GM10248 (cell line): ENCODE measurements at places on chromosomes 16 and 17.

DNA sequence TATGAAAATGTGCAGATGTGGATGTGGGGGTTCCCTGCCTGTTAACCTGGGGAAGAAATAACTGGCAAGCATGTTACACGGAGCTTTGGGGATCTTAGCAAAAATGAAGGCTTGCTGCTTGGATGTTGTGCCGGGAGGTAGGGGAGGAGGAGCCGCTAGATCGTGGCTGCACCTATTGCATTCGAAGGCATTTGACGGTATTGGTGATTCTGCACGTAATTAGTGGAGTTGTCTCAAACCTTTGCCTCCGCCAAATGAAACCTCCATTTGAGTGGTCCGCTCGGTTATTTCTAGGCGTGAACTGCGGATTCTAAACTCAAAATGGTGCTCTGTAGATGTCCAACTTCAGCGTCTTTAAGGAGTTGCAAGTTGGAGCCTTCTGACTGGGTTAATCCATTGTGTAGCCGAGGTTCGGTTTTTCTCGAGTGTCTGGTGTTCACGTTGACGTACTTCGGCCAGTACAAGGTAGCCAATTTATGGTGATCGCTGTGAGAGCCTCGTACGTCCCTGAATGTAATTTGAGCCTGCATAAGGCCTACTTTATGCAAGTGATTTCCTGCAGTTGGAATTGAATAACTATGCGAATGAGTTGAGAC is 1.5 kb downstream of the TNRC6C start:
- no peak for DNase-seq

DNA sequence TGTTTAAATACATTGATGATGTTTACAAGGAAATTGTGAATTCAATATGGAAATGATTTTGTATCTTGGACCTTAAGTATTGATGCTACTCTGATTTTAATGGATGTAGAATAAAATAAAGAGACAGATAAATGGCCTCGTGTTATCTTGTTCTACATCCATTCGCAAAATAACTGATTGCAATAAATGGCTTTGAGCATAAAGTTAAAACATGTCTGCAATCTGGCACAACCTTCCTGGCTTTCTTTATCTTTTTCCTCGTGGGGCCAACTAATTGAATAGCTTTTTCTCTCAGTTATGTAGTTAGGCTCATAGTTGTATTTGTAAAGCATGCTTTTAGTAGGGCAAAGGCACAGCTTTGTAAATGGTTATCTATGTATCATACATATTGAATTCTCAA is 691.4 kb downstream of the CDH8 start:
- no peak for DNase-seq

- DNase-seq = no peak
Measured at GRCh38 chr16:2822158-2822495, 5.1 kb downstream of the PRSS21 start.

DNA sequence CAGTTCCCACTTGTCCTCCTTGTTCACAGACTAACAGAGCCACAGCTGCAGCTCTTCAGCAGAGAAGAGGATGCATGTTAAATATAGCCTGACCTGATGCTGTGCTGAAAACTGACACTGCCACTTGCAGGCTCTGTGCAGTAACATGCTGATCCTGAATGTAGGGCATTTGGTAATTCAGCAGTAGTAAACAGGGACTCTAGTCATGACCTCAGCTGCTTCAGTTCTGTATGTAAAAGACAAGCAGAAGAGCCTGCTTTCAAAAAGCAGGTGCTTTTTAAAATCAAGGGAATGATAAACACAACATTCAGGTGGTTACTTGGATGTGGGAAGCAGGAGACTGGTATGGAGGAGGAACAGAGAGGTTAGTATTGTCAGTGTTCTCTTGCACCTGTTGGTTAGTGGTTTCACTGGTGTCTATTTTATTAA is 33.8 kb downstream of the ESRP2 start:
- DNase-seq = no peak

GRCh38 chr17:38507921-38508569 is 79.8 kb downstream of the ARHGAP23 start:
- DNase-seq = no peak

- no peak for DNase-seq
Measured at GRCh38 chr17:69588827-69589239, 174.3 kb downstream of the MAP2K6 start.

GRCh38 chr17:41012326-41013120 is 3.6 kb upstream of the KRTAP3-1 start:
- no peak for DNase-seq

- DNase-seq = no peak
Measured at GRCh38 chr17:27986805-27987684, 55.4 kb upstream of the NLK start.

- DNase-seq = no peak
Measured at GRCh38 chr16:20074099-20074991, 655 bp upstream of the GPR139 start.

- no peak for DNase-seq
Measured at GRCh38 chr17:32256701-32257019, 9.0 kb upstream of the RHBDL3 start.

- DNase-seq = no peak
Measured at GRCh38 chr17:39818358-39819000, 45.6 kb downstream of the IKZF3 start.

- no peak for DNase-seq
Measured at GRCh38 chr16:84194470-84195200, 3.7 kb downstream of the ADAD2 start.

DNA sequence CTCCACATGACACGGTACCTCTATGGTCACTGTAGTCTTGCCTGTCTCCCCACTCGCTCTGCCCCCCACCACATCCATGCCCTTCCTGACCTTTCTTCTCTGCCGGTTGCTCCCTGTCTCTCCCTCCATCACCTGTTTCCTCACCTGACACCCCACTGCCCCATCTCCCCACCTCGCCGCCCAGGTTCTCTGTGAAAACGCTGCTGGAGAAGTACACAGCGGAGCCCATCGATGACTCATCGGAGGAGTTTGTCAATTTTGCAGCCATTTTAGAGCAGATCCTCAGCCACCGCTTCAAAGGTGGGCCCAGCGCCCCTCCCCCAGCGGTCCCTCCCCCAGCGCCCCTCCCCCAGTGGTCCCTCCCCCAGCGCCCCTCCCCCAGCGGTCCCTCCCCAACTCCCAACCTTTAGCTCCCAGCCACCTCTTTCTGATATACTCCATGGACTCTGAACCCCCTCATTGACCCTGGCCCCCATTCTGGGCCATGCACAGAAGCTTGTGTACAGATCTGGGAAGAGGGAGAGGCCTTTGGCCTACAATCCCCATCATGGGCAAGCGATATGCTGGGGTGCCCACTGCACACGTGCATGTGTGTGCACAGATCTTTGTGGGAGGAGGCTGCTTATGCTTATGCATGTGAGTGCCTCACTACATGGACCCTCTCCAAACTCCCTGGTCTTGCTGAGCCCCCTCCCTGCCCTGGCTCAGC is 4.1 kb downstream of the RUNDC3A start:
- no peak for DNase-seq

- DNase-seq = peak; percentile 65
Measured at GRCh38 chr16:89700649-89701424, 668 bp downstream of the SPATA2L start.

DNA sequence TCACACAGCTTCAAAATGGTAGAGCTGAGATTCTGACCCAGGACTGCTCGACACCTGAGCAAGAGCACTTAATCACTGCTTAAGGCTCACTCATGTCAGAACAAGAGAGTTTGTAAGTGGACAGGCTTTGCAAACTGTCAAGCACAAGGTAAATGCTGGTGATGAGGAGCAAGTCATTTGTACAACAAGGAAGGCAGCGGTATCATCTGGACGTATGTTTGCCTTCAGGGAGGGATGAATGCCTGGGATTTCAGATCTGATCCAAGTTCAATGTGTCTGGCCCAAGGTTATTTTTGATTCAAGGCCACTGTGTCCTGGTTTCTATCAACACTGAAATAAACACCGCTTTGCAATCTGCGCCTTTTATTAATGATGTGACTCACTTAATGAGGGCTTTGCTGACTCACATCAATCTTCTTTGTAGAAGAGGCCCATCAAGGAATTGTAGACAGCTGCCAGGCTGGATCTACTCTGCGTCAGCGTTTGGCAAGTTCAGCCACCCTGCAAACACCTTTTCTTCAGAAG is 174.4 kb upstream of the HS3ST3A1 start:
- DNase-seq = no peak

- DNase-seq = no peak
Measured at GRCh38 chr16:56108724-56109123, 82.6 kb upstream of the GNAO1 start.

GRCh38 chr16:1060416-1061340 is 11.9 kb upstream of the SSTR5 start:
- no peak for DNase-seq

- no peak for DNase-seq
Measured at GRCh38 chr16:17170435-17170834, 300.3 kb downstream of the XYLT1 start.

- peak; percentile 88 for DNase-seq
Measured at GRCh38 chr16:2964475-2965336, 631 bp downstream of the KREMEN2 start.

DNA sequence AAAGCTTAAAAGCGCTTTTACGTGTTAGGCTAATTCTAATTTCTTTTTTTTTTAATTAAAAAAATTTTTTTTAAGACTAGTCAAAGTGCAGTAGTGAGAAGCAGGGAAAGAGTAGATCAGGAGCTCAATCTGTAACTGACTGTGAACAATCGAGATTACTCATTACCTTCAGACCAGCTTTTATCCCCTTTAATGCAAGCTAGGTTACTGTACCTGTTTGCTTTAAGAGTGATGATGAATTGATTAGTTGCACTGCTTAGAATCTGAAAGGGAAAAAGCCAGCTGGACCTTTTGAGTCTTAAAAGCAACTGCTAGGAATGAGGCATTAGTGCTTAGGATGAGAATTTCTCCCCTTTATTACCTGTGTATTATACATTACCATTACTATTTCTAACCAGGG is 19.0 kb downstream of the PSMD11 start:
- no peak for DNase-seq

DNA sequence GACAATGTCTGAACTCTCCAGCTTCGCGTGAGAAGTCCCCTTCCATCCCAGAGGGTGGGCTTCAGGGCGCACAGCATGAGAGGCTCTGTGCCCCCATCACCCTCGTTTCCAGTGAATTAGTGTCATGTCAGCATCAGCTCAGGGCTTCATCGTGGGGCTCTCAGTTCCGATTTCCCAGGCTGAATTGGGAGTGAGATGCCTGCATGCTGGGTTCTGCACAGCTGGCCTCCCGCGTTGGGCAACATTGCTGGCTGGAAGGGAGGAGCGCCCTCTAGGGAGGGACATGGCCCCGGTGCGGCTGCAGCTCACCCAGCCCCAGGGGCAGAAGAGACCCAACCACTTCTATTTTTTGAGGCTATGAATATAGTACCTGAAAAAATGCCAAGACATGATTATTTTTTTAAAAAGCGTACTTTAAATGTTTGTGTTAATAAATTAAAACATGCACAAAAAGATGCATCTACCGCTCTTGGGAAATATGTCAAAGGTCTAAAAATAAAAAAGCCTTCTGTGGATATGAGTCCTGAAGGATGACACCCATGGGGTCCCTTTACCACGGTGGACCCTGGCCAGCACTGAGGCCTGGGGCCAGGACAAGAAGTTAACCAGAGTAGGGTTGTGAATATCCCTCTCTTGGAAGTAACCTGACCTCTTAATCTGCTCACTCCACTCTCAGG is 10.5 kb upstream of the ITGAD start:
- DNase-seq = peak; percentile 83

DNA sequence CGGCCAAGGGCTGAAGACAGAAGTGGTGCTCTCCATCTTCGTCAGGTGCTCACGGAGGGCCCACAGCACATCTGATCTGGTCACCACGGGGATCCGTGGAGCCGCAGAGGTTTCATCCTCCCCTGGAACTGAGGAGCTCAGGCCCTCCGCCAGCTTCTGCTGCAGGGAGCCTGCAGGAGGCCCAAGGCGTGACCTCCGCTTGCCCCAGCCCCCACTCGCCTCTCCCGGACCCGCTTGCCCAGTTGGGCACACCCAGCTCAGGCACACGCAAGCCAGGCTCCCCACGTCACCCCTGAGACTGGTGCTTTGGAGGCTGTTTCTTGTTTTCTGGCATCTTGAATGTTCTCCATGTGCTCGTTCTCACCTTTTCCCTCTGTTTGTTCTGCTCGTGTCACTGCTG is 39.4 kb upstream of the CHMP6 start:
- DNase-seq = no peak

GRCh38 chr17:68863091-68863652 is 92.0 kb downstream of the ABCA8 start:
- no peak for DNase-seq

DNA sequence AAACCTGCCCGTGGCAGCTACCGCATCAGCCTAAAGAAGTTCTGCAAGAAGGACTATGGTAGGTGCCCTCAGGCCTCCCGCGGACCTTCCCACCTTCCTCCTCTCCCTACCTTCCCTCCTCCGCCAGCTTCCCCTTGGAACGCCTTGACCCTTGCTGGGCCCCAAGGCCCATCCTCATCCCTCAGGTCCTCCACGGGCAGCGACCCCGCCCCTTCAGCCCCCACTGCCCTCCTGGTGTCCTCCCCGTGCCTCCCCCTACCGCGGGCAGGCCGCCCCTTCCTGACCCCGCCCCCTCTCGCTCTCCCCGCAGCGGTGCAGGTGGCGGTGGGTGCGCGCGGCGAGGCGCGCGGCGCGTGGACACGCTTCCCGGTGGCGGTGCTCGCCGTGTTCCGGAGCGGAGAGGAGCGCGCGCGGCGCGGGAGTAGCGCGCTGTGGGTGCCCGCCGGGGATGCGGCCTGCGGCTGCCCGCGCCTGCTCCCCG is 1.4 kb upstream of the TBC1D24 start:
- no peak for DNase-seq

DNA sequence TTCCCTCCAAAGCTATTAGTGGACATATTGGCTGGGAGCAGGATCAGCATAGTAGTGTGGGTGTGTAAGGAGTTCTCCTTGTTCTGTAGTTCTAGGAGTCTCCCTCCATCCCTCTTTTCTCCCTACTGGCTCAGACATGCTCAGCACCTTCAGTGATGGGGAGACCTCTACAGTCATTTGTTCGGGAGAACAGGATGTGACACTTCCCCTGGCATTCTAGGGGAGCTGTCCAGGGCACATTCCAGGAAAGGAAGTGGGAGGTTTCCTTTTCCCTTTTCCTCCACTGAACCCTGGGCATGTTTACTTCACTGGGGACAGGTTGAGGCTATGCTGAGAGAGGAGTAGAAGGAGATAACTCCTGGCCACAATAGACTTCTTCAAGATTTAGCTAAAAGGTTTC is 86.5 kb downstream of the MYH13 start:
- no peak for DNase-seq

DNA sequence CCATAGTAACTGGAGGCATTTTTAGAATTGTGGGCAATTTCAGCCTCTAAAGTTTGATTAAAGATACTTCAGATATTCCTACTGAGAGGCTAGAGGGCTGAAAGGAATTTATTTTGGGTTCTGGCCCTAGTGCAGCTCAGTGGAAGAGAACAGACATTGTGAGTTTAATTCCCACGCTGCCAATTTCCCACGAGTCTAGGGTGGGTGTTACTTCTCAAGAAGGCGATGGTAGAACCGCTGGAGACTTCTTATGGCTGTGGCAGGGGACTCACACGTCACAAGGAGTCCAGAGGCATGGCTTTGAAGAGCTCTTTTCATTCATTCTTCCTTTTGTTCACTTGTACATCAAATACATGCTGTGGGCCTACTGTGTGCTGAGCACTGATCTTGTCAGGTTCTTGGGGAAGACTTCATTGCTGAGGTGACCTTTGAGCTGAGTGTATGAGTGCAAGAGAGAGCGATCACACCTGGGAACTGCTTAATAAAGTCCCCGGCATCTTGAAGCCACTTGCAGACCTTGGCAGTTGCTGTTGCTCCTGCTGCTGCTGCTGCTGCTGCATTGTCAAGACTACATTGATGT is 111.7 kb downstream of the WWOX start:
- no peak for DNase-seq

GRCh38 chr16:57842601-57843000 is 40.3 kb upstream of the KIFC3 start:
- DNase-seq = no peak
